Stimulated activated CD4-positive, alpha-beta T cell treated with anti-CD3 and anti-CD28 coated beads, Interleukin-1b, Interleukin-23, amount 100 ng/mL, for 24 hours (primary cell): ENCODE measurements at places on chromosomes 5 and 9.

DNA sequence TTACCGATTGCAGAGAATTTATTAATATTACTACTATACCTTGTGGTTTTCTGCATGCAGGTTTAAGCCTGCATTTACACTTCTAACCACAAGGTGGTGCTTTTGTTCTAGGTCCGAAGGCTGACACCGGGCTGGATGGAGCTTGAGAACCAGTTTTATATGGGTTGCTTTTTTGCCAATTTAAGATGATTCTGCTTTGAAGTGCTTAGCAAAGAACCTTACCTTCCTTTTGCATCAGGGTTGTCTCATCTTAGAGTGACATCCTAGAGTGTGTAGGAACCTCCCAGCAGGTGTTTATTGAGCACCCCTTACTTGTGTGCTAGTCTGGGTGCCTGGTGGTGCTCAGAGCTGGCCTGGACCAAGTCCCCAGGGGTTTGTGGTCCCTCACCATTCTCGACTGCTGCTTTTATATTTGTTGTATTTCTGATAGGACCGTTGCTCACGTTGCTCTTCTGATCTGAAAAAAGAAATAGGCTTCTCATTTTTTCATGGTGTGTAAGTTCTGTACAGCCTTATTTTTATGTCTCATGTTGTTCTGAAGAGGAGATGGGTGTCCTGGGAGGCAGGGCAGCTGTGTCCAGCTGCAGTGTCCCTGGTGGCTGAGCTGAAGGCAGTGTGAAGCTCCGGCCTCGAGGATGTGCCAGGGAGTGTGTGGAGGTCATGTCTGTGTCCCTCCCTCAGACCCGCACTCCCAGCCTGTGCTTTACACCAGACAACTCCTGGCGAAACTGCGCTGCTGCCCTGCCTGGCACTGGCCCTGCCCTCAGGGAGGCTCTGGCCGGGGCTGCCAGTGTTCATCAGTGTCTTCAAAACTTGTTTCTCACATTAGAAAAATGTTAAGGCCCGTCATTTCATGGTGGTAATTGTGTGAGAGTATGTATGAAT, 54.3 kb downstream of the EHMT1 start:
- no peak for DNase-seq

- DNase-seq, result no peak
Observed at GRCh38 chr9:9945966-9946365, 666.8 kb downstream of the PTPRD start.

DNA sequence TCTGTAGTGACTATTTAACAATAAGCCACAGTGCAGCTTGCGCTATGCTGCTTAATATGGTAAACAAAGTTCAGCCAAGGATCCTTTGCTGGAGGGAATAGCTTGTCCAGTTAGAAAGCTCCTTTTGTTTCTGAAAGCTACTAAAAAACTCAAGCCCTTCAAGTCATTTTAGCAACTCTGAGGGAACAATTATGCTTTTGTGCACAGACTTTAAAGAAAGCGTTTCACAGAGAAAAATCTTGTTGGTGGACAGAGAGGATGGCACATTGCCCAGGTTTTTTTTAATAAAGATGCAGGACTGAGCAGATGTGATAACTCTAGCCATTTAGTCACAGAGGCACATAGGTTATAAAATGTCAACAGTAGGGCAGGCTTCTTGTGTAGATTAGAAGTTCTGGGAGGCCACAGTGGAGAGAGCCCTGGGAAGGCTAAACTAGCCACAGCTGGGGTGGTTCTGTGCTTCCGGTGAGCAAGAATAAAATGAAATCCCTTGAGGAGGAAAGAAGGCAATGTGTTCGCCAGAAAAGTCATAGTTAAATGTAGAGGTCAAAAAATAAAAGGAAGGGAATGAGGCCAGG, 63.4 kb downstream of the ALDH7A1 start:
- no peak for DNase-seq

DNA sequence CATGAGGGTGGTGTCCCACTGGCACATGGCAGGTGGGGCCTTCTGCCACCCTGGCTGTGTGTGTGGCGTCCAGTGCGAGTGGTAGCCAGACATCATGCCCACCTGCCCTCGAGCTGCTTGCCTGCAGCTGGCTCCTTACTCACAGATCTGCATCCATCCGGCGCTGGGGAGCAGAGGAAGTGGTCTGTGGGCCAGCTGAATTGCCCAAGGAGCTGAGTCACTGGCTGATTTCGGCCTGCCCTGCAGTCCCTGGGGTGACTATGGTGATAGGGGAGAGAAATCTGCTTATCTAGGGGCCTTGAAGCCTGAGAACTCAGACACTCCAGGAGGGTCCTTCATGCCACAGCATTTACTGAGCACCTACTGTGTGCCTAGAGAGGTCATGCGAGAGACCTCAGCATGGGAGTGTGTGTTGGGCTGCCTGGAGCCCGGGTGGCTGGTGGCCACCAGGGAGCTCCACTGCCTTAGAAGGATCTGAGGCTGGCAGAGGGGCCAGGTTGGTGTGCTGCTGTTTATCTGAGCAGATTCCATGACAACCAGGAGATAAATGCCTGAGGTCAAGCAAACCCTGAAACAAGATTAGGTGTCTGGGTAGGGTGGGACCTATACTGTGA, 57.1 kb downstream of the SLC22A5 start:
- DNase-seq, result peak; percentile 53

DNA sequence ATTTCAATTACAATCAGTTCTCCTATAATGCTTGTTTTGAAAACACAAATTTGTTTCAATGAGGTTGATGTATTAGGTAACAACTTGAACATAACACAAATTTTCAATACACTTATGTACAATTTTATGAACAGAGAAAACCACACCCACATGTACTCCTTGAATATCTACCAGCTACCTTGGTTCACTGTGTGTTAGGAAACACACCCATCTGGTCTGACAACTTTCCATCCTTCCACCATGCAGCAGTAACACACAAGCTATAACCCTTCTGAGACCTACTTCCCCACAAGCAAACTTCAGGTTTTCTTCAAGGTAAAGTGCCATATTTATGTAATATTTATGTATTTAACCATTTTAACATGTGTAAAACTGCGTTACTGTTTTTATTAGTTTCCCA, 36.4 kb upstream of the UBQLN1 start:
- DNase-seq, result no peak

GRCh38 chr5:111735583-111736270, 21.3 kb downstream of the NREP start:
- no peak for DNase-seq

- no peak for DNase-seq
Observed at GRCh38 chr5:68409259-68409658, 193.7 kb downstream of the PIK3R1 start.

- DNase-seq, result no peak
Observed at GRCh38 chr5:150057511-150057910, 28.8 kb downstream of the CSF1R start.

DNA sequence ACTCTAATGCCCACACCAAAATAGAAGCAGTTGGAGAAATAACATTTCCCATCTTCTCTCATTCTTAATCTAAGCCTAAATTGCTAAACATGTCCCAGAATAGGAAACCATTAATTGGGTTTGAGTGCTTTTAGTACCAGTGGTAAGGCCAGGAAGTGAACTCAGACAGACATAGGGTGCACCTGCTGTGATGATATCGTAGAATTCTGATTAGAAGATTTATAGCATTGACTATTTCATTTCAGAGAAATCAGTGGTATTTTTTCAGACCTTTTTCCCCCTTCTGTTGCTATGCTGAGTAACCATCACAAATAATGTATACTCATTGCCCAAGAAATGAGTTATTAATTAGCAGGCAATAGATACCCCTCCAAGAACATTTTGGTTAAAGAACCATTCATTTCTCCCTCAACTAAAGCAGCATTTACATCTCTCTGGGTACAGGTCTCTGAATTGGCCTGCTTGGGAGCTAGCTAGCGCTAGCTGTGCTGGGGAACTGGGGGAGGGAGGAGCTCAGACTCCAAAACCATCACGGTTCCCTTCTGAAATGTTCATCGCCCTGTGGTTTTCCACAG, 7.3 kb downstream of the GLRX start:
- no peak for DNase-seq

GRCh38 chr9:91043811-91044175, 242.2 kb downstream of the SYK start:
- DNase-seq, result no peak

DNA sequence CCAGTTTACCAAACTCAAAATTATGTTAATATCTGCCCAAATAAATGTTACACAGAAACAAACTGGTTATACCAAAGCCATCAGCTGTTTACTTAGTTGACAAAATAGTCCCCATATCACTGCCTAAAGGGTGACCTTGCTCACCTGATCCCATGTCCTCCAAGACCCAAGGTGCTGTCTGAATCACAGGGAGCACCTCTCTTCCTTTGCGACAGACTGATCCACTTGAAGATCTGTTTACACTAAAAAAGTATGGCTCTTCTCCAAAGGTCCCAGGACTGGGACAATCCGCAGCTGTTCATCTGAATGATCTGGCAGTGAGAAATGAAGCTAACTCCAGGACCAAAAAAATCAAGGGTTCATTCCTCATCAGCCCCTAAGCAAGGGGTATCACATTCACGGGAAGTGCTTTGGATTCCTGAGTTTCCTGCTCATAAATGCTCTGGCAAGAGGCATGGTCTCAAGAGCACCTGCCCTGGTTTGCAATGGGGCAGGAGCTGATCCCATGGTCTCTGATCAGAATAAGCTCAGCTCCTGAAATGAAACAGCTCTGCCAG, 5.0 kb downstream of the PRUNE2 start:
- no peak for DNase-seq

DNA sequence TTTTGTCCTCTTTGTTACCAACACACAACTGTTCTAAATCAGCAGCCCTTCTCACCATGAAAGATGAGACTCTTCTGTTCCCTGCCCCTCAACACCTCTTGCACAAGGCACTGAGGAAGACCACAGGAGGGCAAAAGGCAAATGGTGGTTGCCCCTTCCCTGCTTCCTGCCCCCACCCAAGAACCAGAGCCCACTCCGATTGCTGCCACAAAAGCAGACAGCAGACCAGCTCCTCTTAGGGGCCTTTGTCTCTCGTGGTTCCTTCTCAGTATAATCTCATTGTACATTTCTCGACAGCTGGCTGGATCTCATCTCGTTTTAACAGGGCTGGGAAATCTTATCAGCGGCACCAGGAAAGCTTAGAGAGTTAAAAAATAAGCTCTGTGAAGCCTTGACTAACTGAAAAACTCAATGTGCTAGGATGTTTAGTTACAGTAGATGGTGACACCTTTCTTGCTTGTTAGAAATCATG, 1.1 kb downstream of the MVB12B start:
- no peak for DNase-seq

GRCh38 chr5:39102684-39103155, 28.5 kb upstream of the RICTOR start:
- no peak for DNase-seq

DNA sequence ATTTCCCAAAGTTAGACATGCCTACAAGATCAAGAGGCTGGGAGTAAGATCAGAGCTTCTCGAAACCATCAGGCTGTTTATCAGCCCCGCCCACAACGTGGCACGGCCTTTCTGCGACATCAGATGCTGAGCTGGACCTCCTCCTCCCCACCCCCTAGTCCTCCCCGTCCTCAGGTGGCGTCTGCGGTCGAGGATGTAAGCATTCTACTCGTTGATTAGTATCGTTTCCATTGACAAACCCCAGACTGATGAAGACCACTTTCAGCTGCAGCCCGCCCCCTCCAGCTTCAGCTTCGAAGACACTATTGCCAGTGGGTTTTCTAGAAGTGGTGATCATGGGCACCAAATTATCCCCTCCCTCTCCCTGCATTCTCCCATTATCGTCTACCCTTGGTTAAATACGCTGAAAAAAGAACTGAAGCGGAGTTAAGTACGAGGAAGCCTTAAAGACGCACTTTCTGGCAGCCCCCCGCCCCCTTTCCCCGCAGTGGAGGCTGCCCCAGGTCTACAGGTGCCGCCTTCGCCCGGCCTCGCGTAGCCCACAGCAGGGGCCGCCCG, 1.1 kb downstream of the PPIC start:
- no peak for DNase-seq

DNA sequence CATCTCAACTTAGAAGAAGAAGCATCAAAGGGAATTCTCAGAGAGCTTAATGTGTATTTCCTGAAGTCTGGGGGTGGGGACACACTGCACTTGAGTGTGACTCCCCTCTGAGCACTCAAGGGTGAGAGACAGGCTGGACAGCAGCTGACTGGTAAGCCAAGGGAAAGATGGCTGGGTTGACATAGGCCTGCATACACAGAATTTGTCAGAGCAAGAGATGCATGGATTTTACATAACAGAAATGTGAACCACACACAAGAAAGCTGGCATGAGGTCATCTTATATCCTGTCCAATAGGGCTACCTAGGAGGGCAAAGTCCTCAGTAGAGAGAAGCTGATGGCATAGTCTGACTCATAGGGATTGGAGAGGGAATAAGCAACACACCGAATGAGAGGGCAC, 114.3 kb upstream of the EPB41L4A start:
- DNase-seq, result no peak

DNA sequence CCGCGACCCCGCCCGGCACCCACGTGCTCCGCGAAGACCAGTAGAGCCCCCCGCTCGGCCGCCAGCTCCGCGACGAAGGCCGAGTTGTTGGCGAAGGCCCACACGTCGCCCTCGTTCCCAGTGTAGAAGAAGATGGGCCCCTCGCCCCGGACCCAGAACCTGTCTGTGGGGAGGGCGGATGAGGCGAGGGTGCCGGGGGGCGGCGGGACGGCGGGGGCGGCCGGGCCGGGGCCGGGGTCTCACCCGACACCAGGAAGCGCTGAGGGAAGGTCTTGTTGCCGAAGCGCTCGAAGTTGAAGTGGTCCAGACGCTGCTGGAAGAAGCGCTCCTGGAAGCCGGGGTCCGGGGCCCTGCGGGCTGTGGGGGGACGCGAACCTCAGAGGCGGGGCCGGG, 317 bp downstream of the DPP7 start:
- no peak for DNase-seq

DNA sequence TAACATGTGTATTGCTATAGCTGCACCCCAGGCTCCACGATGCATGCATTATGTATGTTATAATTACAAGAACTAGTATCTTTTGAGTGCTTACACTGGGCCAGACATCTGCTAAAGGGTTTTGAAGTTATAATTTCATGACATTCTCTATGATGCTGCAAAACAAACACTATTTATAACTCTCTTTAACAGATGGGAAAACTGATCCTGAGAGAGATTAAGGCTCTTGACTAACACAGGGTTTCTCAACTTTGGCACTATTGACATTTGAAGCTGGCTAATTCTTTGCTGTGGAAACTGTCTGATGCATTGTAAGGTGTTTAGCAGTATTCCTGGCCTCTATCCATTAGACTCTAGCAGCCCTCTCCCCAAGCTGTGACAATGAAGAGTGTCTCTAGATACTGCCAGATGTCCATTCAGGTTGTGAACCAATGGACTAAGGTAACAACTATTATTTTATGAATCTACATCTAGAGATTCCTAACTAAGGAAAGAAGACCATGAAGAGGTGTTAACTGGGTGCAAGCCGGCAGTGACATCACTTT, 258.6 kb downstream of the ASTN2 start:
- DNase-seq, result no peak

DNA sequence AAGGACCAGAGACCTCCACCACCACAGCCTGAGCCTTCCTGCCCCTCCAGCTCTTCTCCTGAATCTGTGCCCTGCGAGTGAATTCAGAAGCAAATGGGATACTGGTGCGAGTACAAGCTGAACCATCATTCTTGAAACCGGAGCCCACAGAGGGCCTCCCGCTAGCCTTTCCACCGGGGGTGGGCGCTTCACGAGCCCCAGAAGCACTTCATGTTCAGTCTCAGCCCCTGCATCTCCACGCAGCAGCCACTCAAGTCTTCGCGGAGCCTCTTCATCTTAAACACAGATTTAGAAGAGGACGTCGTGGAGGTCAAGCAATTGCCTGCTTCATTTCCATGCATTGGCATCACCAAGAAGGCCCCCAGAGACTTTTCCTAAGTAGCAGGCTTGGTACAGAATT, 26.0 kb upstream of the OLFM1 start:
- DNase-seq, result no peak
